Mucosa of descending colon (tissue), 3 donors: ENCODE measurements at places on chromosomes 1 and 21.

GRCh38 chr1:5967351-5968160 is 24.7 kb downstream of the NPHP4 start:
- DNase-seq: no peak

DNA sequence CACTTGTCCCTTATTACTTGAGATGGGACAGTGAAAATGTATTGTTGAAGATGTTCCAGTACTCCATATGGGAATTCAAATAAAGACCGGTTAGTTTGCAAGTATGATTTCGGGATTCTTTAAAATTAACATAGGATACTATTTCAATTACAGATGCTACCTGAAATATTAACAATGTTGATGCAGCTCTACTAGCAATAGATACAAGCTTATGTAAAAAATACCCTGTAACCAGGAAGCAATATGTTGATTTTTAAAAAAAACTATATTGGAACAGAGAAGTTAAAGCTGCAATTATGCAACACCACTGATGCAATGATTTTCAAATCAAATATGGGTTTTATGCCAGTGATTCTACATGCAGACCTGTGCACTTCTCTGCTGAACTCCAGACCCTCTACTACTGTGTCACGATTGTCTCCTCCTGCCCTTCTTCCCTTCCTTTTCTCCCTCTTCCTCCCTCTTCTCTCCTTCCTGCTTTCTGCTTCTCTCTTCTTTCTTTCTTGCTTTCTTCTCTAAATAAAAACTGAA is 179.2 kb downstream of the ATP6V1G3 start:
- no peak for DNase-seq

GRCh38 chr1:15911927-15912326 is 64.0 kb downstream of the ZBTB17 start:
- DNase-seq: no peak

- DNase-seq: no peak
Measured at GRCh38 chr1:154256686-154257085, 15.7 kb upstream of the HAX1 start.

DNA sequence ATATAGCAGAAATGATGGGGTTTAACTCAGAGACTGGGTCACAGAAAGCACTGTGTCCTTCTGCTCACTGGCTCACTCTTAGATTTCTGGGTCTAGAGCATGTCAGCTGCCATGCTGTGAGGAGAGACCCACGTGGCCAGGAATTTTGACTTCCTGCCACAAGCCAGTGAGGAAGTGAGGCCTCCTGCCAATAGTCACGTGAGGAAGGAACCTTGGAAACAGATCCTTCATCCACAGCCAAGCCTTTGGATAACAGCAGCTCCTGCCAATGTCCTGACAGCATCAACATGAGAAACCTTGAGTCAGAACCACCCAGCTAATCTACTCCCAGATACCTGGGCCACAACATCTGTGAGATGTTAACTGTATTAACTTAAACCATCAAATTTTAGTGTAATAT is 114.5 kb upstream of the PLPPR5 start:
- DNase-seq: no peak

- DNase-seq: no peak
Measured at GRCh38 chr1:198530953-198531352, 9.5 kb downstream of the ATP6V1G3 start.
